Activated T-helper 1 cell treated with Interleukin-2 at 50 U/mL for 16 hours (primary cell): ENCODE measurements at places on chromosomes 1 and 21.

DNA sequence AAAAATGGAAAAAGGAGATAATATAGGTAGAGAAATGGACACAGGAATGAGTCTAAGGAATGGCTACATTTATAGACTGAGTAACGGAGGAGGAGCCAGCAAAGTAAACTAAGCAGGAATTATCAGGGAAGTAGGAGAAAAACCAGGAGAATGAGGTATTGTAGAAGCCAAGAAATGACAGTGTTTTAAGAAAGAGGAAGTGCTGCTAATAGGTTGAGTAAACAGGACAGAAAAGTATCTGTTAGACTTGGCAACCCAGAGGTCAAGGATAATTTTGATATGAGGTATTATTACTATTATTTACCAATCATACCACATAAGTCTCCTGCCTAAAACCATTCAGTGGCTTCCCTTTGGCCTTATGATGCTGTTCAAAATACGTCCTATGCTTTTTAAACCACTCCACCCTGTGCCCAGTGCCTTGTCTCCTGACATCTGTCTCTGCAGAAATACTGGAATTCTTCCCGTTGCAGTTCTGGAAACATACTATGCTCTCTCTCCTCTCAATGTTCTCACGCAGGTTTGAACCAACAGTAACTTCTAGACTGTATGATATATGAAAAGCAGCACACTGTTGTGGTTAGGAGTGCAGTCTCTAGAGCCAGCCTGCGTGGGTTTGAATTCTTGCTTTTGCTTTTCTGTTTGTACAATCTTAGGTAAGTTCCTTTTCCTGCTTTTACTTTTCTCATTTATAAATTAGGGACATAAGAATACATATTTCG is 24.6 kb upstream of the NEK7 start:
- no peak for DNase-seq

GRCh38 chr1:61081144-61081685 is 1.1 kb upstream of the NFIA start:
- DNase-seq, result no peak

GRCh38 chr1:191669629-191670028 is 488.6 kb upstream of the RGS18 start:
- DNase-seq, result no peak

- DNase-seq, result no peak
These were observed 116.0 kb downstream of the PLPP3 start for GRCh38 chr1:56463376-56463775.

DNA sequence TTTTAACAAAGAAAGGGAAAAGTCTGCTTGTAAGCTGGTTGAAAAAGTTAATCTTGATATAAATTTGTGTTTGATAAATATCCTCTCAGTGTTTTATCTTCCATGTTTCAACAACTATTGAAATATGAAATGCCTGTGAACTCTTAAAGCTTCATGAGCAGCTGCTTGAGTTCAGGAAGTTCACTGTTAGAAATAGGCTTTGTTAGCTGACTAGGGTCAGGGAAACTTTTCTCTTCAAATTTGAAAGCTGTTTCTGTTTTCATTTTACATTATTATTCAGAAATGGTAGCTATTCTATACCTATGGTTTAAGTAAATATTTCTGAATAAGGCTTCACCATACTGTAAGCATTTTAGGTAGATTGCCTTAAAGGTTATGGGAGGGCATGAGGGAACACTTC is 191.7 kb downstream of the HS2ST1 start:
- DNase-seq, result no peak

DNA sequence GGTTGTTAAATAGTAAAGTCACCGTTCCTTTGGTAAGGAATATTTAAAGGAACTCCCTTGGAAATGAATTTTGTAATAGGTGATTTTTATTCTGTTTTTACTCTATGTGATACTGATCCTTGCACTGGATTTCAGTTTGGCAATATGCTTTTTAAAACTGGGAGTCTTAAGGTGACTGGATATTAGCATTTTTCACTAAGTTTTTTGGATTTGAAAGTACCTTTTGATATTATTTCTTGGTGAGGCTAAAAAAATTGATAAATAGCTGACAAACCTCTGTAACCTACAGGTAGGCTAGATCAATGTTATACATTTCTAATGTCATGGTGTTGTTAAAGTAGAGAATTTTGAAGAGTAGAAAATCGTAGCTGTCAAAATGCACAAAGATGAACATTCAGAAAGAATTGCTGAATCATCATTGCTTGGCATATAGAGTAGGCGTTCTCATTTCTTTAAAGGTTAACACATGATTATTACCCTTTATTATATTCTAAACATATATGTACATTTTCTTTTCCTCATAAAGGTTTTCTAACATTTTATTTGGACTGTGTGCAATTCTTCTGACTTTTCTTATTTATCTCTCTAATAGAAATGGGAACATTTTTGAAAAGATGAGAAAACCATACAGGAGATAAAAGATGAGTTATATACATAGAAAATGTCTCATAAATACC is 1.5 kb upstream of the DNAJB4 start:
- DNase-seq, result no peak

DNA sequence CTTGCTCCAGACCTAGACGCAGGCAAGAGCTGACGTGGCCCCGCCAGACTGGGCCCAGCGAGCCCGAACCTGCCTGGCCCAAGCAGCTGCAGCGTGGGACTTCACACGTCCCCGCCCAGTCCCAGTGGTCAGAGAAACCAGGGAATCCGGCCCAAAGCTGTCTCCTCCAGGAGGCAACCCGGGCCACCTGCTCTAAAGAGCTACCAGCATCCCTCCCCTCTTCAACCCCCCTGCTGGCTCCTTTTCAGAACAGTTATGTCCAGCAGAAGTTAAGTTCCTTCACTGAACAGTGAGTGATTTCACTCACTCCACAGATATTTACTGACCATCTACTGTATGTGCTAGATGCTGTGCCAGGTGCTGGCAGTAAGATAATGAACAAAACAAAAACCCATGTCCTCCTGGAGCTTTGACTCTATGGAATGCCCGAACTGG is 2.1 kb upstream of the EFNA1 start:
- DNase-seq, result no peak

GRCh38 chr1:14602136-14602535 is 3.7 kb downstream of the KAZN start:
- DNase-seq, result no peak

DNA sequence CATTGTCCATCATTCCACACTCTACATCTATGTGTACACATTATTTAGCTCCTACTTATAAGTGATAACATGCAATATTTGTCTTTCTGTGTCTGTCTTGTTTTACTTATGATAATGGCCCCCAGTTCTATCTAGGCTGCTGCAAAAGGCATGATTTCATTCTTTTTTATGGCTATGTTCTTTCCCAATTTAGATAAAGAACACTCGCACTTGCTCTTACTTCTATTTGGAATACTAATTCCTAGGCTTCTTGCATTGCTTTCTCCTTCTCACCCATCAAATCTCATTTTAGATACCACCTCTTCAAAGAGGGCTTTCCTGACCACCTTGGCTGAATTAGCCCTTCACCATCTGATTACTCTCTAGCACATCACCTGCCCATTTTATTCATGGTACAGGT is 3.0 kb upstream of the RGS4 start:
- no peak for DNase-seq

GRCh38 chr1:90295534-90295933 is 300.6 kb downstream of the ZNF326 start:
- no peak for DNase-seq

GRCh38 chr1:154351363-154352068 is 26.2 kb downstream of the ATP8B2 start:
- DNase-seq, result no peak

DNA sequence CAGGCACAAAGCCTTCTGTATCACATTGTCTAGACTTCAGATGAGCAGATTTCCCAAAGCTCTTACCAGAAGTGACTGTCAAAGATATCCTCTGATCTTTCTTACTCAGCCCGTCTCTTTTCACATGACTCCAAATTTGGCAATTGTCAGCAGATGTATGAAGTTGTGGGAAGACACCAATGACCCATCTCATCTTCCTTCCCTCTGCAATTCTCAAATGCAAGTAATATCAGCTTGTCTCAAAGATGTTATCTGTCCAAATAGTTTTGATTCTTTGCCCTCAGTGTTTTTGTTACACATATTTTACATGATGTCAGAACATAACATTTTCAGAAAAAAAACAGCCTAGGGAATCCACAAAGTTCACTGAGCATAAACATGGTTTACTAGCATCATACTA is 45.1 kb upstream of the RGS2 start:
- DNase-seq, result no peak

DNA sequence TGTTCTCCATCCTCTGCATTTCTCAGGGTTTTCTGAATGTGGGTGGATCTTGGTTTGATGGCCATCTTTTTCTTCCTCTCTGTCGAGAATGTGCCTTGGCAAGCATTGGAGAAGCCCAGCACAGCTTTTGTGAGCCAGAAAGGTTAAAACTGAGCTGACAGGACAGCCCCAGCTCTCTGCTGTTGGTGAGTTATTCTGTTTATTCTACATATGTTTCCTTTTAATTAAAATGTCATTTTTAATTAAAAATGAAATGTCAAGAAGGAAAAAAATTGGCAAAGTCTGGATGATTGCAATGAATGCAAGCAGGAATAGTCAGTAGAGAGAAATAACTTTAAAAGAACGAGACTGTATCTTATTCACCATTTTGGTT is 325.8 kb downstream of the PTBP2 start:
- DNase-seq, result no peak

DNA sequence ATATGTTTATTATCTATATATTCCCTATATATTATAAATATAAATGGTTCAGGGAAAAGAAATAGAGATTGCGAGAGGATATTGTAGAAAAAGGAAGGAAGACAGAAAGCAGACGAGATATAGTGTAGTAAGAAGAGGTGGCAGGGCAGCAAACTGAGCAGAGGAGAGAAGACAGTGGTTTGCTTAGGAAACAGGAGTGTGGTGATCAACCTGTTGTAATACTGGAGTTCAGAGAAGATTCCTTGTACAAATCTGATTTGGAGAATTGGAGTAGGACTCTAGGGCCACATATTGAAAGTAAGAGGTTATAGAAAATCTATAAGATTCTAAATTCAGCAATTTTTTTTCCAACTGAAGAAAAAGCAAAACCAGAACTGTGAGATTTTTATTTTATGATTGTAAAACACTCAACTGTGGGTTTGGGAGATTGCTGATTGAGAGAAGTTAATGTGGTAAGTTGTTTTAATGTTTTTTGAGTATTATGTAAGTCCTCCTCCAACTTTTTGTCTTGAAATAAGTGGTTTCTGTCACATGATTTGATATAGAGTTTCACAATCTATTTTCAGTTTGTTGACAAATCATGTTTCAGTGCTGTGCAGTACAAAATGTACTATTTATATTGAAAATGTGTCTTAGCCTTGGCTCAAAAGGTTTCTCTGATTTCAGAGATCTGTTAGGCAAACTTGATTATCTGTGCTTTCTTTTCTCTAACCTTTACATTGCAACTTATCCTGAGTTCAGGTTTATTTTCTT is 9.6 kb upstream of the AMY2B start:
- no peak for DNase-seq

DNA sequence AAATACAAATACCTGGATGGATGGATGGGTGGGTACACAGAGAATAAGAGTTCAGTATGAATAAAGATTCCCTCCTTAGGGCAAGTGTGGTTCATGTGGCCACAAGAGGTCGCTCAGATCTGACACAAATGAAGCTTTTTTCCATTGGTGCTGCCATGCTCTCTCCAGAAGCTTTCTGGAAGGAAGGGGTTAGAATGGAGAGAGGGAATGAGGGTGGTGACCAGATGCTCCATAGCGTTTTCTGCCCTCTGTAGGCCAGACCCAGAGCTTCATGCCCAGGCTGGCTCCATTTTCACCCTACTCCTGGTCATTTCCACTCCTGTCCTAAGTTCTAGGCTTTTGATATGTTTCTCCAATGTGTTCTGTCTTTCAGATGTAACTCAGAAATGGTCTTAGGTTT is 3.3 kb upstream of the FCRL6 start:
- DNase-seq, result peak; percentile 13

DNA sequence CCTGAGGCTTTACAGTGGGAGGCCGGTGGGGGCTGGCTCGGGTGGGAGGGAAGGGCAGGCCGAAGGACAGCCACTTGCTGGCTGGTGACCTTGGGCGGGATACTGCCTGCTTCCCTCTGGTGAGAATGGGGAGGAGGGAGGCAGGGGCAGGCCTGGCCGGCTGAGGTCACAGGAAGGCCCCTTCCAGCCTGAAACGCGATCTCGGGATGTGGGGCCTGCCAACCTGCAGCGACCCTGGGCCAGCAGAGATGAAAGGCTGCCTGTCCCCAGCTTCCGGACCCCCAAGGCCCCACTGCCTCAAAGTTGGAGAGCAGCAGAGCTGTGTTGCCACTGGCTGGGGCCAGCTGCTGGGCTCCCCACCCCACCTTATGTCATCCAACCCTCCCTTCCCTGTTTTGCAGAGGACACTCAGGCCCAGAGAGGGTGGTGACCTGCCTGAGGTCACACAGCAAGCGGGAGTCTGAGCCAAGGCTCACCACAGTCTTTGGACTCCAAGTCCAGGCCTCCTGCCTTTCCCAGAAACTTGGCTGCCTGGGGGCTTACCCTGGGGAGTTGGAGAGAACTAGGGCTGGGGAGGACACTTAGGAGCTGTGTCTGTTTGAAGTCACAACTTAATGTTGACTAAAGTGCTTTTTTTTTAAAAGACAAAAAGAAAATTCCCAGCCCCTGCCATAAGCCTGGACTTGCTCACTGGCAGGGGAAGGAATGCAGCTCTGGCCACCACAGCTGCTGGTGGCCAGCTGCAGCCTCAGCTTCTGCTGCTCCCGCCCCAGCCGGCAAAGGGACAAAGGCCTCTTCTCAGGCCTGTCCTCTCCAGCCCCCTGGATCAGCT is 14.8 kb upstream of the WASF2 start:
- DNase-seq, result no peak

GRCh38 chr1:116168277-116169032 is 57.3 kb downstream of the MAB21L3 start:
- DNase-seq, result peak; percentile 75

- DNase-seq, result no peak
These were observed 10.5 kb upstream of the LMO4 start for GRCh38 chr1:87318056-87318650.

GRCh38 chr1:17314491-17314971 is 6.5 kb downstream of the PADI4 start:
- DNase-seq, result no peak
